ENCODE measurements at places on chromosomes 13 and 19.

DNA sequence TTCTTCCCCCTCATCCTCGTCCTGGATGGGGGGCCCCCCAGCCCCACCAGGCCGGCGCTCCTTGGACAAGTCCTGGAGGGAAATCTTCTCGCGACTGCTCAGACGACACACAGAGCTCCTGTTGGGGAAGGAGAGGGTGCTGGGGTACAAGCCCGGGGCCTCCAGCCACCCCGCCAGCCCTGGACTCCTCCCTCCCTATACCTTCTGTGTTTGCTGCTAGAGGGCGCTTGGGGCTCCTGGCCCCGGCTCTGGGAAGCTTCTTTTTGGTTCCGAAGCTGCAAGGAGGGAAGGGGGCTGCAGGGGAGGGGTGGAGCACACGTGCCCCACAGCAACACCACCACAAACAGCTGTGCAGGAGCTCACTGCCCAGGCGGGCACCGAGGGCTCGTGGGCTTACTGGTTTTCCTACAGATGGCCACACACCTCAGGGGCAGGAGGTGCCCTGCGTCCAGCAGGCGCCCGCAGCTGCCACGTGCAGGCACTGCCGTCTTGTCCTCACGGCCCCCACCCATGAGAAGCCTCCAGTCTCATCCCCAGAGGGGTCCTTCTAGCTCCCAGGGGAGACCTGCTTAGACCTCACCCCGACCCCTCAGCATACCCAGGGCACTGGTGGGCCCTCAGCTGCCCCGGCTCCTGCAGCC, 20.5 kb downstream of the EPS8L1 start:
- DNase-seq: no peak

- no peak for DNase-seq
Measured at GRCh38 chr19:43407416-43408005, 7.2 kb upstream of the TEX101 start.

DNA sequence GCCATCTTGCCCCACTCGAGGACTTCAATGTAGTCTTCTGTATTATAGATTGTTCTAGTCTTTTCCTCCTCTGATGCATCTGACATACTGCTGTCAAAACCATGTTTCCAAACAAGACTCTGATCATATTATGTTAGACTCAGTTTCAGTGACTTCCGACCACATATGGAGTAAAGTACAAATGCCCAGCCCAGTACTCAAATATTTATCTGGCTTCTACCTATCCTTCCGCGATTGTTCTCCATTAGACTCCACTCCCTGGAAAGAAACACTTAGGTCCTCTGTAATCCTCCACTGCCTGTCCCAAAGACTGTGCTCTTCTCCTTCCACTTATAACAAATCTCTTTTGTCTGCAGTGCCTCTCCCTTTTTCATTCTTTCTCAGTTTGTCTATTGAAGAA, 439.5 kb downstream of the EFNB2 start:
- no peak for DNase-seq

DNA sequence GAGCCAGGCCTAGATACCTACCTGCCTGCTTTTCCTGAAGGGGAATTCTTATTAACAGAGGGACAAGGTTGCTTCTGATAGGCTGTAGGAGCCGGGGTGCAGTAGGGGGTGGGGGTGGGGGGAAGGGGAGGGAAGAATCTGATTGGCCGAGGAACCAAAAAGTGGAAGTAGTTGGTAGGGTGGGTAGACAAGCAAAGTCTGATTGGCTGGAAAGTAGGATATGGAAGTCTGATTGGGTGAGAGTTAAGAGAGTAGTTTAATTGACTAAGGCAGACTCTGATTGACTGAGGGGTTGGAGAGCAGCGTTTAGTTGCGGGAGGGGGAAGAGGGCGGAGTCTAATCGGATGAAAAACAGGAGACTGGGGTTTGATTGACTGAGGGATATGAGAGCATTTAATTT, 9.4 kb upstream of the CYP4F22 start:
- no peak for DNase-seq

- DNase-seq: no peak
Measured at GRCh38 chr13:20054586-20054985, 96.1 kb downstream of the ZMYM2 start.
